CD8-positive, alpha-beta memory T cell (primary cell): ENCODE measurements at places on chromosomes 4 and X. TPM values are rescaled to one million over a fixed set of nuclear protein-coding genes. Genes with fewer than 3 reads are reported as not detected.

Gene WDR13
- 48.0 TPM for total RNA-seq

Gene GC
- not detected for total RNA-seq

Gene TMEM150C
- not detected for total RNA-seq

Gene DDX53
- not detected for total RNA-seq

Gene UCHL1
- total RNA-seq: 0.75 TPM

Gene SPCS3
- 169 TPM for total RNA-seq

DNA sequence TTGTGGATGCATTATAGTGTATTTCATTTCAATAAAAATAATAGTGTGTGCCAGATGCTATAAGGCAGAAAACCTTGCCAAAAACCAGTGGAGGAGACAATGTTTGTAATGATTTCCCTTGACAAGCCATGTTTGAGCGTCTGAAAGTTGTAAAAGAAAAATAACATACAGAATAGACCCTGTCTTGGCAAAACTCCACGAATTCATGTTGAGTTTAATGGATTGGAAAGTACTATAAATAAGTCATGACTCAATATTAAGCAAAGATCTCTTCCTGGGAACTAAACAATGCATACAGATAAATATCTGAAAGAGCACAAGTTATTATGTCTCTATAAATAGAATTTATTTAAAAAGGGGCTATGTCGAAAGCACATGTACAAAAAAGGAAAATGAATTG lies 543.5 kb downstream of the GABRG1 start:
- no peaks in the 10 kb centered on the region for H3K36me3 ChIP-seq
- no peak overlapping the region for H3K27ac ChIP-seq
- no peaks in the 10 kb centered on the region for H3K27me3 ChIP-seq
- DNase-seq: no peak

DNA sequence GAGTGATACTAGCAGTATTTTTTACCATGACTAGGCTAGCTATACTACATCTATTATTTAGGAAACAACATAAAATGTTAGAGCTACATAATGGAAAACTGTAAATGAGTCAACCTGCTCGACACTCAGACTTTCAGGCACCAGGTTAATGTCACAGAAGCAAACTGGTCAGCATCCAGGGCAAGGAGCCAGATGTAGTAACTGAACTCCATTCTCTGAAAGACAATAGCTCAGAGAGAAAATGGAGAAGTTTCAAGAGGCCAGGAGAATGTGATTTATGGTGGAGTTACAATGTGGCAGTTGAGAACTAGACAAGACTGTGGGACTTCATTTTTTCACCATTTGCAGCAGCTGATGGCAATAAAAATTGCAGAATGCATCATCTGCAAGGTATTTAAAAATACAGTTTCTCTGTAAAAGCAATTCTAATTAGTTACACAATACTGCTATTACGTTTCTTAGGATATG lies 342.7 kb upstream of the PABPC4L start:
- no peaks in the 10 kb centered on the region for H3K27me3 ChIP-seq
- no peak overlapping the region for H3K27ac ChIP-seq

GRCh38 chr4:101299899-101300540 lies 47.3 kb downstream of the PPP3CA start:
- H3K4me1 ChIP-seq: no peaks in the 10 kb centered on the region
- no peaks in the 10 kb centered on the region for H3K27me3 ChIP-seq
- no peak overlapping the region for H3K27ac ChIP-seq

GRCh38 chrX:24204331-24204730 lies 54.8 kb downstream of the ZFX start:
- H3K27me3 ChIP-seq: no peaks in the 10 kb centered on the region
- no peak overlapping the region for H3K27ac ChIP-seq
- H3K4me3 ChIP-seq: no peak overlapping the region
- no peak for DNase-seq
- peaks cover 5% of the 10 kb centered on the region for H3K4me1 ChIP-seq

DNA sequence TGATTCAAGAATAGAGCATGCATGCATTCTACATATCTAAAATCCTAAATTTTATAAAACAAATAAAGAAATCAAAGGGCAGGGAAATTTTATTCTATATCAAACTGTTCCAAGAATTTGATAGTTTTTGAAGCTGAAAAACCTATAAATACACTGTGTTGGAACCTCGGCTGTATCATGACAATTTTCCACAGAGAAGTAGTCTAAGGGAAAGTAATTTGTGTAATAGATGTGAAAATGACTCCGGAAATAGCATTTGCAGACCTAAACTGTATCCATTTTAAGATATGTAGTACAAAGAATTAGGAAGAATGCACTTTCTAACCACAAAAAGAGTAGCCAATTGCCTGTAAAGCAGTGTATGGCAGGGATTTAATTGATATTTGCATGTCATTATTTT lies 112.5 kb upstream of the WDR17 start:
- no peaks in the 10 kb centered on the region for H3K36me3 ChIP-seq
- H3K4me3 ChIP-seq: no peak overlapping the region
- no peaks in the 10 kb centered on the region for H3K4me1 ChIP-seq
- H3K27ac ChIP-seq: no peak overlapping the region

- no peaks in the 10 kb centered on the region for H3K36me3 ChIP-seq
- no peak for DNase-seq
- no peaks in the 10 kb centered on the region for H3K4me1 ChIP-seq
- H3K27ac ChIP-seq: no peak overlapping the region
- no peak overlapping the region for H3K4me3 ChIP-seq
These were observed 50.4 kb downstream of the SORBS2 start for GRCh38 chr4:185761352-185762235.

GRCh38 chr4:69995526-69996016 lies at the start of gene STATH:
STATH (plus strand) TSS chr4:69995966; CDS start chr4:69998438, 2,472 bp downstream.
- H3K27ac ChIP-seq: no peak within 1 kb of the TSS
- no peaks in the 10 kb centered on the region for H3K27me3 ChIP-seq
- no peak for DNase-seq
- H3K4me3 ChIP-seq: no peak within 1 kb of the TSS
- H3K36me3 ChIP-seq: no peaks in the 10 kb centered on the region

GRCh38 chr4:178037459-178038214 lies 595.4 kb upstream of the AGA start:
- no peaks in the 10 kb centered on the region for H3K27me3 ChIP-seq
- H3K27ac ChIP-seq: no peak overlapping the region
- no peak overlapping the region for H3K4me3 ChIP-seq
- H3K36me3 ChIP-seq: no peaks in the 10 kb centered on the region
- no peaks in the 10 kb centered on the region for H3K4me1 ChIP-seq
- no peak for DNase-seq

- DNase-seq: no peak
- H3K4me1 ChIP-seq: no peaks in the 10 kb centered on the region
- no peaks in the 10 kb centered on the region for H3K36me3 ChIP-seq
These were observed 280.4 kb downstream of the DHX15 start for GRCh38 chr4:24303926-24304325.
